Erythroblast (primary cell): ENCODE measurements at places on chromosomes 2 and 18.

DNA sequence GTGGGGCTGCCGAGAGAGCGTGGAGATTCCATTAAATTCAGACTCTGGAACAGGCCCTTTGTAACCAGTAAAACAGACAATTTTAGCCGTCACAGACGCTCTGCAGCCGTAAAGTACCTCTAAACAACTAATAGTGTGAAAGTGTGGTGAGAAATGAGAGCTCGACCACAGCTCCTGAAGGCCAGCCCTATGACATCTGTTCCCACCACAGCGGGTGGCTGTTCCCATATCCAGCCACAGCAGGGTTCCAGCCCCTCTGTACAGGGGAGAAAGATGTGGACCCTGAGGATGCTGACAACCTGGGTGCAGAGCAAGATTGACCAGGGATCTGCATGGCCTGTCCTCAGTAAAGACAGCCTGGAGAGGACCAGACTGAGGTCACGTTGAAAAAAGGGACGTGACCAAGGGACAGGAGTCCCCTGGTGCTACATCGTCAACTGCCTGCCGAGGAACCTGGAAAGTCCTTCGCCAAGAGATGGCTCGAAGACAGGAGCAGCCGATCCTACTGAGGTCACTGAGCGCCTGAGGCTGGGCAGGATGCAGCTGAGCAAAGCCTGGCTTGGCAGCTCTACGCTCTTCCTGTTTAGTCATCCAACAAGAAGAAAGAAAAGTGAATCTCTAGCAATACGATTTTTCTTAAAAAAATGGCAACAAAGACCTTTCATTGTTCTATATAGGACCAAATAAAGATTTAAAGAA lies 831.7 kb downstream of the RNF144A start:
- DNase-seq: no peak

GRCh38 chr18:36536426-36536825 lies 238.9 kb downstream of the FHOD3 start:
- no peak for DNase-seq

- DNase-seq: no peak
Measured at GRCh38 chr2:111035830-111036441, 84.8 kb upstream of the BCL2L11 start.

DNA sequence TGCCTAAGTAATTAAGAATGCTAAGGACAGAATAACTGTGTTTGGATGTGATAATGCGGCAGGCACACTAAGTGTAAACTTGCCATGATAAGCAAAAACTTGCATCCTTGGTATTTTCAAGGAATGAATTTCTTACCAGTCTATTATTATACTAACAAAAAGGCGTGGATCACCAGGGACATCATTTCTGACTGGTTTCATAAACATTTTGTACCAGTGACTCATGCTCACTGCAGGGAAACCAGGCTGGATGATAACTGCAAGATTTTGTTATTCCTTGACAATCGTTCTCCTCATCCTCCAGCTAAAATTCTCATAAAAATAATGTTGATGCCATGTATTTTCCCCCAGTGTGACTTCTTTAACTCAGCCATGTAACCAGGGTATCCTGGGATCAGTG lies 289.5 kb downstream of the CDCA7 start:
- no peak for DNase-seq

- no peak for DNase-seq
Measured at GRCh38 chr2:189408294-189408693, 33.0 kb upstream of the WDR75 start.

DNA sequence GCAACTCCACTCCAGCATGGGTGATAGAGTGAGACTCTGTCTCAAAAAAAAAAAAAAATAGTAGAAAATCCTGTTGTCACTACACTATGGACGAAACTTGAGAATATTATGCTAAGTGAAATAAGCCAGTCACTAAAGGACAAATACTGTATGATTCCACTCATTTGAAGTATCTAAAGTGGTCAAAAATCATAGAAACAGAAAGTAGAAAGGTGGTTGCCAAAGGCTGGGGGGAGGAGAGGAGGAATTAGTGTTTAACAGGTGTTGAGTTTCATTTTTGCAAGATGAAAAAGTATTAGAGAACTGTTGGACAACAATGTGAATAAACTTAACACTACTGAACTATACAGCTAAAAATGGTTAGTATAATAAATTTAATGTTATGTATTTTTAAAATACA lies 18.8 kb upstream of the RMP24 start:
- no peak for DNase-seq

GRCh38 chr2:94872676-94873361 lies 1.6 kb downstream of the TEKT4 start:
- no peak for DNase-seq

DNA sequence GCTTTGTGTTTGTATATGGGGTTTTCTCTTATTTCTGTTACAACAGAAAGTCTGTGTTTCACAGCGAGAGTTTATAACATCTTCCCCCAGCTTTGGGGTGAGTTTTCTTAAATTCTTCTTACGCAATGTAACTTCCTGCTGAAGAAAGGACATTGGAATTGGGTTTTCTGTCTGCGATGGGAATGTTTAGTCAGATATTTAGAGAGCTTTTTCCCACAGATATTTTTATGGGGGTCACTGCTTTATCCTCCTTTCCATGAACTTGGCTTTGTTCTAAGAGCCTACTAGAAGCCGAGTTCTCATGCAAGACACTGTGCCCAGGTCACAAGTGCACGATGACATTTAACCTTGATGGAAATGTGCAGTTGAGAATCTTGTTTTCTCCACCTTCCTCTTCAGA lies 22.1 kb downstream of the B3GNT2 start:
- DNase-seq: no peak

DNA sequence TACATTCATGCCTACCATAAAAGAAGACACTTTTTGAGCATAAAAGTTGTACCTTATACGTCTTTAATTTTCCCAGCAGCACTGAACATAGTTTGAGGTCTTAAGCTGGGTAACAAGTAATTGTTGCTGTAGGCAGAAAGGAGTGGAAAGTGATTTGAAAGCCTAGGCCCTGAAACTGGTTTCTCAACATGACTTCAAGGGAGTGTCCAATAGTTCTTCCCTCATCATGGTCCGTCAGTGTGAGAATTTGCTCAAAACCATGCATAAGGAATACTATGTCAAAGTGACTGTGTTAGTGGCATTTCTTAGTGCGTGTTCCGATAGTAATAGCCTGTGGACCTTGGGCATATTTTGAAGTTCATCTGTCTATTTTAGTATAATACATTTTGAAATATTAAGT lies 463.1 kb downstream of the PTPRM start:
- no peak for DNase-seq
